ENCODE measurements at places on chromosomes 2 and 18.

- DNase-seq = no peak
Measured at GRCh38 chr2:128091726-128092080, 703 bp downstream of the UGGT1 start.

GRCh38 chr2:129876541-129876940 lies 102.9 kb upstream of the RAB6C start:
- no peak for DNase-seq

DNA sequence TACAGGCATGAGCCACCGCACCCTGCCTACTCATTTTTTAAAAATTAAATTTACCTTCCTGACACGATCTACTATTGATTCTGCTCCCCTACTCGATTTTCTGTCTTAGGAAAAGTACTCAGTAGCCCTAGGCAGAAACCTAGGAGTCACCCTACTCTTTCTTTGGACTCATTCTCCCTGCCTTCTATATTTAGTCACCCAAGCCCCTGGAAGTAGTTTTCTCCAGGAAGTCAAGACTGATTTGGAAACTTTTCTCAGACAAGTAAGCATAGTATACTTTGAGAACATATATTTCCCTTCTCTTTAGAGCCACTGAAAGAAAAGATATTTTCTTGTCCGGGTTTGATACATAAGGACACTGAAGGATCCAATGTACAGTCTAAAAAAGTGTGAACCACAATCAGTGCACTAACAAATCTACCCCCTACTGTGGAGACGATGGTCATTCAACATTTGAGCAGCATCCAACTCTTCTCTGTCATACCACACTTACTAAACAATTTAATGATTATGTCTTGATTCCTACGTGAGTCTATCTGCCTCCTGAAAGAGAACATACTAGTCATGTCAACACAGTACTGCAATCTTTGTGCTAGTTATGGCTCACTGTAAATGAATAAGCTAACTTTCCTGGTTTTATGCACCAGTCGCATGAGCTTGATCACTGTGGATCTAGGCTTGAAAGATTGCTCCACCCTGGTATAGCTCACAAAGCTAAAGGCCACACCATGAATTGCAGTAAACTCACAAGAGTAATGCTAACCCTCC lies 19.8 kb downstream of the YWHAQ start:
- no peak for DNase-seq

DNA sequence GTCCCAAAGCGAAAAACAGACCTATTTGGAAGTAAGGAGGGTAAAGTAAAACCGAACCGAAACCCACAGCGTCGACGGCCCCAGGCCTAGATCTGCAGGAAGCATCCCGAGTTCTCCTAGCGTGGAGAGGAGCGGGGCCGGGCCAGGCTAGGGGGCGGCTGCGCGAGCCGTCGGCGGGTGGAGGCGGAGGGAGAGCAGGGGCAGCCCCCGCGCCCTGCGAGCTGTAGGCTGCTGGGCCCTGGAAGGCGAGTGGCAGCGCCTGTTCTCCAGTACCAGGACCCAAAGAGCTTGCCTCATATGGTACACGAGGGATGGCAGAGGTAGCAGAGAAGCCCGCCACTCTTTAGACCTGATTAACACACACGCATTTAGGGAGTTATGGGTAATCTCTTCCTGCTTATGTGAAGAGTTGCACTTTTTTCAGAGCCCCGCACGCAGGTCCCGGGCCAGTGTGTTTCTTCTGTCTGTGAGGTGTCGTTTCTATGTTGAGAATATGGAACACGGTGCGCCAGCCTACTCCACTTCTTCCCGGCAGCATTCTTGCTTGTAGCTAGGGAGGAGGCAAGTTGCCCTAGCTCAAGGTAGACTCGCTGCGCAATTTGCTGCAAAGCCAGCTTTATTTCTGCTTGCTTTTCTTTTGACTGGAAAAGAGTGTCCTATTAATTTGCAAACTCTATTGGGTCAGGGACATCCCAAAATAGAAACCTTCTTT lies 71.1 kb downstream of the ARHGEF33 start:
- no peak for DNase-seq

DNA sequence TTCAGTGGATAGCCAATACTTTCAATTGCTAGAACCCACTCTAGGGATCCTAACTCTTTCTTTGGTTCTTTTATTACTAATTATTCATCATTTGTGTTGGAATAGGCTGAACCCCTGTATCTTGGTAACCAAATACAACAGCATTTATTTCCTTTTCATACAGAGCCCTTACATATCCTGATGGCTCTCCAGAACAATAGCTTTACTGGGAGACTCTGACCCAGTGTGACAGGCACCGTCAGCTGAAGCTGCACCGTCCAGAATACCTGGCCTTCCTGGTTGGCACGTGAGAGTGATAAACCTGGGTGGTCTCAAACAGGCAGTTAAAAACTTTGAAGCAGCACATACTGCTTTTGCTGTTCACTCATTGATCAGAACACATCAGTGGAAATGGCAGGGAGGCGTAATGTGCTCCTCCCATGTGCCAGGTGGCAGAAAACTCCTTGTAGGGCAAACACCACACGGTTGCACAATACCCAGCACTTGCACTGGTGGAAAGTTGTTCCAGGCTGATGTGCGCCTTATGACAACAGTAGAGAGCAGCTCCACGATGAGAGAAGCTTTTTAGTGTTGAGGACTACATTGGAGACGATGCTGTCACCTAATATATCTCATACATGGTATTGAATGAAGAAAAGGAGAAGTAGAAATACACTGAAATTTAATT lies 456.2 kb downstream of the PARD3B start:
- no peak for DNase-seq

GRCh38 chr18:58635891-58636290 lies 7.0 kb upstream of the ALPK2 start:
- DNase-seq = no peak

GRCh38 chr2:164771897-164772296 lies 69.7 kb downstream of the COBLL1 start:
- no peak for DNase-seq

DNA sequence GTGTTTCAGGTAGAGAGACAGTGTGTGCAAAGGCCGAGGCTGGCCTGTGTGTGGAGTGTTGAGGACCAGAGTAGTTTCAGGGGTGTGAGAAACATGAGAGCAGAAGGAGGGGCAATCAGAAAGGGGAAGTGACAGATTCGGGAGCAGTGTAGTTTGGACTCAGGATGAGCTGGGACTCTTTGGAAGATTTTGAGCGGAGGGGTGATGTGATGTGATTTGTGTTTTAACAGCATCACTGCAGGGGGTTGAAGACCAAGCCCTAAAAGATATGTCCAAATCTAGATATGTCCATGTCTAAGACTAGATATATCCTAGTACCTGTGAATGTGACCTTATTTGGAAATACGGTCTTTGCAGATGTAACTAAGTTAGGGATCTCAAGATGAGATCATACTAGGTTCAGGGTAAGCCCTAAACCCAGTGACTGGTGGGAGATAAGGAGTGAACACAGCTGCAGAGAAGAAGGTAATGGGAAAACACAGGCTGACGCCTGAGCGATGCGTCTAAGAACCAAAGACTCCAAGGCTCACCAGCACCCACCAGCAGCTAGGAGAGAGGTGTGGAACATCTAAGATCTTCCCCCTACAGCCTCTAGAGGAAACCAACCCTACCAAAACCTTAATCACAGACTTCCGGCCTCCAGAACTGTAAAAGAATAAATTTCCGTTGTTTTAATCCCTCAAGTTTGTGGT lies 38.5 kb upstream of the MYO3B start:
- no peak for DNase-seq

- no peak for DNase-seq
Measured at GRCh38 chr2:26707747-26708146, 15.2 kb downstream of the KCNK3 start.

DNA sequence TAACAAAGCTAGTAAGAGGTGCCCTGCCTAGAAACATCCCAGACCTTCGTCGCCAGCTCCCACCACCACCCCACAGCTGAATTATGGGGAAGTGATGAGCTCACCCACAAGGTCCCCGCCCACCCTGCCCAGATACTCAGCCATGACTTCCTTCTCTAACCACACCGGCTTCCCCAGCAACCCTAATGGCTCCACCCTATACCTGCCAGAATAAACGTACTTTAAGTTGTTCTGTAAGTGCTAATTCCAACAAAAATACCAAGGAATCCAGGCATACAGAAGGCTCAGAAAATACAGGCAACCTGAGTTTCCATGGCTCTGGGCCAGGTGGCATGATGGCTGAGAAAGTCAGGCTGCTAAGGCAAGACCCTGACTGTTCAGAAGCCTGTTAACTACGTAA lies 39.1 kb downstream of the TMEM163 start:
- DNase-seq = no peak

DNA sequence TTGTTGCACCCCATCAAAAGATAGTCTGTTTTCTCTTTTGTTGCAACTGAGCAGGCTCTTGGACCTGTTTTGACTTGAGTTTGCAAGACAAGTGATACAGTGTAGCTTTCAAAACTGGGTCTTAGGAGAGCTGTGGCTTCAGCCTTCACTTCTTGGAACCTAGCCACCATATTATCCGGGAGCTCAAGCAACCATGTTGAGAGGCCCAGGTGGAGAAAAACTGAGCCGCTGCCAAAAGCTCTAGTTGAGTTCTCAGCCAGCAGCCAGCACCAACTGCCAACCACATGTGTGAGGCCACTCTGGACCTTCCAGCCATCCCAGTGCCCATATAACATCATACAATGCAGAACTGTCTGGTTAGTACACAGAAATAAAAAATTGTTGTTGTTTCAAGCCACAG lies 5.4 kb downstream of the CACNB4 start:
- DNase-seq = no peak

GRCh38 chr18:61851940-61852451 lies 40.8 kb downstream of the RNF152 start:
- no peak for DNase-seq

GRCh38 chr2:231393149-231394131 lies 2.1 kb upstream of the B3GNT7 start:
- no peak for DNase-seq

GRCh38 chr18:23440131-23440530 lies 13.0 kb upstream of the RIOK3 start:
- DNase-seq = no peak

- DNase-seq = no peak
Measured at GRCh38 chr2:217193431-217194340, 333.8 kb upstream of the TNP1 start.

DNA sequence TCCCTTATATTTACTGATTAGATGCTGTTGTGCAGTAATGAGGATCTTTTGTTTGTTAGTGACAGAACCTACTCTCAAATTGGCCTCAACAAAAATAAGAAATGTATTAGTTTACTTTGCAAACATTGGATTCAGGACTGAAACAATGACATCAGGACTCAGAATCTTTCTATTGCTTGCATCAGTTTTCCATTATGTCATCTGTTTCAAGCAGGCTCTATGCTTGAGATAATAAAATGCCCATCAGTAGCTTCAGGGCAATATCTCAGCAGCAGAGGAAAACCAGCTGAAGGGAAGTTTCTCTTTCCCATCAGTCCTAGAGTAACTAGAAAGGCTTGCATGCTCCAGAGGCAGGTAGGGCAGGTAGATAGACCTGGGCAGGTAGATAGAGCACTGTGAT lies 375.5 kb upstream of the SLC8A1 start:
- DNase-seq = no peak

GRCh38 chr2:127067620-127068350 lies 39.2 kb downstream of the BIN1 start:
- DNase-seq = peak; percentile 55

- no peak for DNase-seq
Measured at GRCh38 chr2:64866797-64867196, 122.4 kb upstream of the SLC1A4 start.

GRCh38 chr2:197883354-197884032 lies 79.1 kb downstream of the PLCL1 start:
- no peak for DNase-seq

DNA sequence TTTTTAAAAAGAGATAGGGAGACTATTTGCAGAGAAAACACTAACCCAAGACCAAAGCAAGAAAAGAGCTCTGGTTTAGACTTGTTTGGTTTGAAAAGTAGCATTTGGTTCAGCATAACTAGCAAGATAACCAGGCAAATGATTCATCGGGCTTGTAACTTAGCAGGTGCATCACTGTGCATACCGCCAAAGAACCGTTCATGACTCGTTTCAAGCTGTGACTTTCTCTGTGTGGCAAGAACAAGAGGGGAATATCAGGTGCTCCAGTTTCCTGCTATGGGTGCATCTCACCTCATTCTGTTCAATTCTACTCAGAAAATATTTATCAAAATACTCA lies 244.9 kb downstream of the ETAA1 start:
- DNase-seq = no peak

- no peak for DNase-seq
Measured at GRCh38 chr2:204860274-204860673, 315.0 kb downstream of the PARD3B start.

GRCh38 chr2:77519888-77520506 lies 2.2 kb downstream of the LRRTM4 start:
- no peak for DNase-seq

DNA sequence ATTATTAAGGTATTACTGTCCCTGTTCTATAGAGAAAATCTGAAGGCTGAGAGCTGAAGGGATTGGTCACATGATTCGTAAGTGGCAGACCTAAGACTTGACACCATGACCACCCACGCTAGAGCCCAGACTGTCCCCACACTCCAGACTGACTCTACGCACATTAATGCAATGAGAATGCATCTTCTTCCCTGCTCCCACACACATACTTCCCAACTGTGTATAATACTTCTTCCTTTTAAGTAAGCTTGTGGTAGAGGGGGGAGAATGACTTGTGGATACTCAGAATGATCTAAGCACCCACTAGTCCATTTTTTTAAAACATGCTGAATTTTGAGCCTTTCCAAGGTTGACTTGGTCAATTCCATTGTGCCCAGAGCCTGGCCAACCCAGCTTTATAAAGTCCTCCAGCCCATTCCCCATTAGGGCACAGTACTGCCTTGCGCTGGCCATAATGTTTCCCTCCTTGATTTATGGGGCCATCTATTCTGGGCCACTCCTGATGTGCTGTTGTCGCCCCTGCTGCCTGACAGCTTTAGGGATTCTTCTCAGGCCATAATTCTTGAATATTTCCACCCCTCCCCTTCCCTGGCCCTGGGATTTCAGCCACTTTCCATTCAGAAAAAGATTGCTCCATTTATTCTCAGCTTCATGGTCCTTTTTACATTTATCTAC lies 28.7 kb downstream of the ALK start:
- DNase-seq = no peak

DNA sequence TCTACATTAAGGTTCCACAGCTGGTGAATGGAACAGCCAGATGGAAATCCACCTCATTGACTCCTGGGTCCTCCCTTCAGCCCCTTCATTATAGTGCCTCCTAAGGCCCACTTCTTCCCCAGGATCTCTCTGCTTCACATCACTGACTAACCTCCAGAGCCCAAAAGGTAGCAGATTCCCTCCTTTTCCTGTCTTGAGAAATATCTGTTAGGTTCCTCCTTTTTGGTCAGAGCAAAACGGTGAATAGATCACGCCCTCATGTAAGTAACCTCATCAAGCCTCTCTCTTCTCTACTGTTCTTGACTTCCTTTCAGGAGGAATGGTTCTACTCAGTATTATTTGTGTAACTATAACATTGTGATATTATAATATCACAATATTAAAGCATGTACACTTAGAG lies 155.0 kb upstream of the SRD5A2 start:
- DNase-seq = no peak

GRCh38 chr2:56500317-56500716 lies 316.5 kb downstream of the CCDC85A start:
- no peak for DNase-seq

All from stimulated activated CD8-positive, alpha-beta memory T cell treated with anti-CD3 and anti-CD28 coated beads, Interleukin-4, amount 100 ng/mL, for 24 hours (primary cell).